Left ventricle myocardium superior (tissue), 1 donor: ENCODE measurements at places on chromosomes 12 and 14.

GRCh38 chr12:69129017-69129416, 110.4 kb upstream of the CPSF6 start:
- no peak for DNase-seq

DNA sequence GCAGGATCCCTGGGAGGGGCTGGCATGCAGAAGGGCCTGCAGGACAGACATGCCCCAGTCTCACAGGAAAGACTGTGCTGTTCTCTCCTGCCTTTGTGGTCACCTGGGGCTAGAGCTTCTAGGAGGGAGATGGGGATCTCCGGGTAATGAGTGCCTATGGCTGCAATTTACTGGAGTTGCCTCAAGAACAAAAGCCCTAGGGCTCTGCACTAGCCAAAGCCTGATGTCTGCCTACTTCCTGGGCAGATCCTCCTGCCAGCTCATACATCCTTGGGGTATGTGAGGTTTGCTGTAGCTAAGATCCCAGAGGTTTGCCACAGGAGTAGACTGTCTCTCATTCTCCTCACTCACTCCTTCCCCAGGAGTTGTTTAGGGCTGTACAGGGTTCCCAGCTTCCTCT, 106.9 kb upstream of the PPFIA2 start:
- no peak for DNase-seq

DNA sequence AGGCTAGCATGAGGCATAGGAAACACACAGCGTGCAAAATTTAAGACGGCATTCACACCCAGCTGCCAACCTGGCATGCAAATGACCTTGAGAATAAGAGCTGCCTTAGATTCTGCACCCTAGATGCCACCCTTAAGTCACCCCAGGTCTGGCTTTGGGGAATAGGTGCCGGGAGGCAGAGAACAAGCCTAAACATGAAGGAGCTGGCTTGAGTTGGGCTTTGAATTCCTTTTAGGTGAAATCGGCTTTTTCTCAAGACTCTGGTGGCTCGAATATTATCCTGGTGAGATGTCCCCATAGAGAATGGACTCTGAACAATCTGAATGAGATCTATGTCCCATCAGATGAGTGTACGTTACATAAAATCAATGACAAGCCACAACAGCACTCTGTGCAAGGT, 1090.5 kb downstream of the VRK1 start:
- DNase-seq, result no peak

DNA sequence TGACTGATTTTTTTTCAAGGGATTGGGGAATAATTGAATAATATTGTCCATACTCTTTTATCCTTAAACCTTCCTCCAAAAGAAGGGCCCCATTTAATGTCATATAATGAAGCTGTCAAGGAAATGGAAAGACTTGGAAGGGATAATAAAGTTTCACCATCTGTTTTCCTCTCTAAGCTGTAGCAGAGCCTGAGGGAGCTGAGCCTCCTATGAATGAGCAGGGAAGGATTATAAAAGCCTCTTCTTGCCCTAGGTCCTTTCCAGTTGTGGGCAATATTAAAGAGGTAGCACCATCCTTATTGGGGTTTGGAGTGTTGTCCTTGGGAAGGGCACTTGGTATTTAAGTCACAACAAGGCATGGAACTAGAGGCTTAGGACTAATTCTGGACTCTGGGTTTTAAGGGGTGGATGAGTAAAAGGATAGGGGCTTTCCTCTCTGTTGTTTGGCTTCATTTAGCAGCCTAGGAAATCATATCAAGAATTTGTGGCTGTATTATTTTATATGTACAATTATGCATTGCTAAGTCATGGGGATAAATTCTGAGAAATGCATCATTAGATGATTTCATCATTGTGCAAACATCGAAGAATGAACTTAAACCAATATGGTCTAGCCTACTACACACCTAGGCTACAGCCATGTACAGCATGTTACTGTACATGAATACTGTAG, 408.5 kb upstream of the DCN start:
- no peak for DNase-seq

DNA sequence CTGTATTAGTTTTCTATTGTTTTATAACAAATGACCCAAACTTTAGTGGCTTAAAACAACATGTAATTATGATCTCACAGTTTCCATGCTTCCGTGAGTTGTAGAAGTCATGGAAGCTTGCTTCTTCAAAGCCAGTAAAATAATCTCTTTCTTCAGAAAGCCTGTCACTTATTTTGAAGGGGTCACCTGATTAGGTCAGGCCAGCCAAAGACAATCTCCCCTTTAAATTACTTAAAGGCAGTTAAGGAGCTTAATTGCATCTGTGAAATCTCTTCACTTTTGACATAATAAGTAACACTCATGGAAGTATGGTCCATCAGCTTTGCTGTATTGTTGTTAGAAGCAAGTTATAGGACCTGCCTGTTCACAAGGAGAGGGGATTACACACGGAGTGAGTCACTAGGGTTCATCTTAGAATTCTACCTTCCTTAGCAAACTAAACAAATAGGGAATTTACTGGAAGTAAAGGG, 89.8 kb downstream of the FAR2 start:
- no peak for DNase-seq

DNA sequence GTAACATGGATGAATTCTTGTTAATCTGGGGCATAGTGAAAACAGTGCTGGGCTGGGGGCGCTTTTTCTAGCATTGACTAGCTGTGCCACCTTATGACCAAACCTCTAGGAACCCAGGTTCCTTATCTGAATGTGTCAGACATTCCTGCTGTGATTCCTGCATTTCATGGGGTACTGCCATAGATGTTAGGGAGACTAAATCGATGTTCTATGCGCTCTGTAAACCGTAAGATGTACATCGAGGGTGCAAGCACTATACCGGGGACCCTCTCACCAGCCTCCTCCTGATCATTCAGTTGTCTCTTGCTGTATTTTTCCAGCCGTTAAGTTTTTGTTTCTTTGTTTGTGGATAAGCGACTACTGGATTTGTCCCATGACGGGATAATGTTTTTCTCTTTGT, 170.9 kb upstream of the PARP11 start:
- no peak for DNase-seq

DNA sequence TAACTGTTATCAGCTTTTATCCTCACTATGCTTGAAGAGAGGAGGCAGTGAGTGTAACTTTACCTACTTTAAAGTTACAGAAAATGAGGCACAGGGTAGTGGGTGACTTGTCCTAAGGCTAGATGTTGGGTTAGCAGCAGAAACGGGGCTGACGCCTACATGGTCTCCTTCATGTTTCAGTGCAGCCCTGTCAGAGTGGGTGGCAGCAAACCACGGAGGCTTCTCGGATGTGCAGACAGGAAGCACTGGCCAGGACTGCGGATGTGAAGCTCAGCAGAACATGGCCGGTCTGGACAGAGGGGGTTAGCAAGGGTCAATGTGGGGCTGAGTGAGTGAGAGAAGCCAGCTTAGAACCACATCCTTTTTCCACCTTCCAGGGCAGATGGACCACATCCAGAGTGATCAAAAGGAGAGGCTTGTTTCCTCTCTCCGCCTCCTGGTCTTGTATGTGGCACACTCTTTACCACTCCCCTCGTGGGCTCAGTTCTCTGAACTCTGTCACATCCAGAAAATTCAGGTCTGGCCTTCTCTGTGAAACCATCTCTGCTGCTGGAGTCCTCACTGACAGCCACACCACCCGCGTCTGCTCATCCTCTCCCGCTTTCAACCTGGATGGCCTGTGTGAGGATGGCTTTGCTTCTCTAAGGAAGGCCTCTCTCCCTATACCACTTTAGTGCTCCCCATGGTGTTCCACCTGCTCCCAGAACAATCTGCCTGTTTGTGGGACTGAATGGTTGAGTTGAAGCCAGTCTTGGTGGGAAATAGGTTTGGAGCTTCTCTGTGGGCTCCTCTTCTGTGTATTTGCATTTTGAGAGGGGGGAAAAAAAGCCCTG, 14.1 kb downstream of the SUSD6 start:
- DNase-seq, result peak; percentile 73

DNA sequence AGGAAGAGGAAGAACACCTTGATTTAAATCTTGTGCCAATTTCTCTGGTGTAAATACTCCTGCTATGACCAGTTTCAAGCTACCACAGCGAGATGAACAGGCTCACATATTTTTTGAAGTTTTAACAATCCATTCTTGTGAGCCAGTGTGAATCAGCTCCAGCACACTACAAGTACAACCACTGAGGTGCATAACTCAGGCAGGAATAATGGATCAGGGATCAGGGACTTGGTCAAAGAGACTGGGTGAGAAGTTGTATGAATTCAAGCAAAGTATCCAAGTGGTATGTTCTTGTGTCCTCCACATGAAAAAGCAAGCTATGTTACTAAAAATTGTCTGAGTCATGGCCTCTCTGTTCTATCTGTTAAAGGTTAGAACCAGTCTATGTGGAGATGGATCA, 35.2 kb upstream of the KITLG start:
- DNase-seq, result no peak

- DNase-seq, result no peak
Measured at GRCh38 chr12:74337951-74338350, 199.7 kb upstream of the ATXN7L3B start.

GRCh38 chr12:125113789-125114188, 48.6 kb downstream of the AACS start:
- DNase-seq, result no peak

DNA sequence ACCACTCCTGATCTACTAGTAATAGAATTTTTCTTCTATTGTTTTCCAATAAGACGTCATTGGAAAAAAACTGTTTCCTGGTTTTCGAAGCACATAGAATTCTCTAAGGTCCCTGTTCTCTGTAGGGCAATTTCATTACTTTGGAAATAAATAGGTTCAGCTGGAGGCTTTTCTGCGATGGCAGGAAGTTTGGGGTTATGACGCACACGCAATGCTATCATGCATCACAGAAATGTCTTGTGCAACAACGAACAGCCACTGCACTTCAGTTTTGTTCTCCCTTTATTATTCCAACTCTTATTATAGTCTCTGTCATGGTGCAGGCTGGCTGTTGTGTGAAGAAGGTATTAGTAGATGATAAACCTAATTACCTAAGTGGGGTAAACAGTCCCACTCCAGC, 59.0 kb downstream of the KCNK10 start:
- no peak for DNase-seq

GRCh38 chr12:64780132-64780530, 20.9 kb upstream of the GNS start:
- DNase-seq, result no peak

DNA sequence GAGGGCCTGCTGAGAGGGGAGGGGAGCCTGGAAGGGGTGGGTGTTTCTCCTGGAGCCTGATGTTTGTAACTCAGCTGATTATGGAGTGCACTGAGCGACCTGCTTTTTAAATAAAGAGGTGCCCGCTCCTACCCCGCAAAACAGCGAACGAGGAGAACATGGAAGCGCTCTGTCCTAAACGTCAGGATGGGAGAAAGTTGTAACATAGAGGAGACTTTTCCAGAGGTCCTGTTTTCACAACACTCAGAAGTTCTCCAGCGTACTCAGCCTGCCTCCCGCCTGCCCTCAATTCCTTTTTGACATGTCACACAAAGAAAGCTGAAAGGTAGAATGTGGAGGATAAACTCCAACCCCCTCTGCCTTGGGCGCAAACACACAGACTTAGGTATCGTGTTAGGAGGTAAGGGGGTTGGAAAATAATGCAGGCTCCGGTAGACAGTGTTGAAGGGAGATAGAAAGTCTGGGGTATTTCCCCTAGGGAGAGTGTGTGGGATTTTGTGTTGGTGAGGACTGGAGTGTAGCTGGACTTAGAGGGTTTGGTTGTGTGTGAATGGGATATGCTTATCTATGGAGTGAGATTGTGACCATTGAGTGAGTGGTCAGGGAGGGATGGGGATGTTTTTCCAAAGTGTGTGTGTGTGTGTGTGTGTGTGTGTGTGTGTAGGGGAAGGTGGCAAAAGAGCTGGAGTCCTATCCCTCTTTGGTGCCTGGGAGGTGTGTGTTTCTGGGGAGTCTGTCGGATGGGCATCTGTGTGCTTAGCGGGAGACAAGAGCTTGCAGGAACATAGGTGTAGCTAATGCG, 2.1 kb downstream of the NTF3 start:
- no peak for DNase-seq

DNA sequence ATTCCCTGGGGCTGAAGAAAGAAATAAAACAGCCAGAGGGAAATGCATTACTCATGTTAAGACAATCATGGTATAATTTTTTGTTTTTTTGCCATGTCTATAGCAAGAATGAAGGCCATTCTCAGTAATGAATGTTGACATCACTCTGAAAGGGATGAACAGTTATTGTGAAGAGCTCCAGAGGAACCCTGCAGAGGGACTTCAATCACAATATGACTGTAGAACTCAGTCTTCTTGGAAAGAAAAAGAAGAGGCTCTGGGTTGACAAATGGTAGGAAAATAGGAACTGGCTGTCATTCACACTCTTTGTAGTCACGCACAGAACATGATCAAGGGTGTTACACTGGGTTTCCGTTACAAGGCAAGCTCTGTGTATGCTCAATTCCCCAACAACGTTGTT, 73.8 kb upstream of the DACT1 start:
- DNase-seq, result no peak

GRCh38 chr12:77060883-77061240, 4.5 kb downstream of the E2F7 start:
- no peak for DNase-seq

DNA sequence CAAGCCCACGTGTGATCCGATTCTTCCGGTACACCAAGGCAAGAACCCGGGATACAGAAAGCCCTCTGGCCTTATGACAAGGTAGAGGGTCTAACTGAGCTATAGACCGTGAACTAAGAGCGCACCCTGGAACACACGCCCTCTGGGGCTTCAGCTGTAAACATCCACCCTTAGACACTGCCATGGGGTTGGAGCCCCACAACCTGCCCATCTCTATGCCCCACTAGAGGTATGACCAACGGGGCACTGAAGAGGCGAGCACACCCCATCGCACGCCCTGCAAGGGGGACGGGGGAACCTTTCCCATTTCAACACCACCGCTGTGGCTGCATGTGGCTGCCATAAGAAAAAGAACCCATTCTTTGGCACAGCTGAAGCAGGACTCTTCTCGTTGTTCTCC, 1206.0 kb upstream of the TMEM132C start:
- no peak for DNase-seq

- no peak for DNase-seq
Measured at GRCh38 chr12:75439048-75439447, 41.5 kb upstream of the GLIPR1 start.

DNA sequence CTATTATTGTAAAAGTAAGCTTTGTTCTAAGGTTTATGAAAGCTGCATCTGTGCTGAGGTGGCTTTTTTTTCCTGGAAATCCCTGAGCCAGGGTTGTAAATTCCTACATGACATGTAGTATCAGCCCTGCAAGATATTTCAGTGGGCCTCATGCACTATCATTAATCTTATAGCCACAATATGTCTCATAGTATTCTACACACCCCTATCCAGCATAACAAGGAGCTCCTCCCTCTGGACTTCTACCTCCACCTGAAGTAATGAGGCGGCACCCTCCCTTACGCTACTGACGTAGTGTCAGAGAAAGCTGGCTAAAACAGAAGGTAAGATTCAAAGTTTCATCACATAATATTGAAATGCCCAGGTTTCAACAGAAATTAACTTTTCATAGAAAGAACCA, 35.5 kb downstream of the SLC5A8 start:
- DNase-seq, result no peak

- DNase-seq, result no peak
Measured at GRCh38 chr12:57718641-57719528, 19.7 kb downstream of the AGAP2 start.

DNA sequence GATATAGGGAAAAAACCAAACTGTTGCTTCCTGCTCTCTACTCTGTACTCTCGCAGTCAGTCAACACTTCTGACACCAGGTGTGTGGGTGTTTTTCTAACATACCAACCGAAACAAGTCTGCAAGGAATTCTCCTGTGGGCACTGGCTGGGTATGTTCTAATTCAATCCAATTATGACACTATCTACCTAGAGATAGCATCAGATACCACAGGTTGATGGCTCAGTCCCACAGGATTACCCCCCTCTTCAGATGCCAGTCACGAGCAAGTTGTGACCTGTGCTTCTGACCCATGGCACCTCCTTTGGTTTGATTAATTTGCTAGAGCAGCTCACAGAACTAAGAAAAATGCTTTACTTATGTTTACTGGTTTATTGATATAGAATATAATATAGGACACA, 78.3 kb downstream of the DYRK2 start:
- DNase-seq, result no peak
